ENCODE measurements at places on chromosomes 7 and 10. TPM values are rescaled to one million over a fixed set of nuclear protein-coding genes. Genes with fewer than 3 reads are reported as not detected.

GRCh38 chr10:79353726-79354125, 6.5 kb downstream of the PPIF start:
- DNase-seq, result no peak

DNA sequence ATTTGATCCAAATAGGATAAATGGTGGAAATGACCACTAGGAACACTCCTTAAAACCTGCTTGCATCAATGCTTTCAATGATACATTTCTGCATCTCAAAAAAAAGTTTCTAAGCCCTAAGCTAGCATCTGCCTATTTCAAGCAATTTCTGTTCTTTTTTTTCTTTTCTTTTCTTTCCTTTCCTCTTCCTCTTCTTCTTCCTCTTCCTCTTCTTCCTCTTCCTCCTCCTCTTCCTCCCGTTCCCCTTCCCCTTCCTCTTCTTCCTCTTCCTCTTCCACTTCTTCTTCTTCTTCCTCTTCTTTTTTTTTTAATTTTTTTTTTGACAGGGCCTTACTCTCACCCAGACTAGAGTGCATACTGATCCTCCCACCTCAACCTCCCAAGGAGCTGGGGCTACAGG, 15.4 kb downstream of the RBM20 start:
- no peak for DNase-seq

DNA sequence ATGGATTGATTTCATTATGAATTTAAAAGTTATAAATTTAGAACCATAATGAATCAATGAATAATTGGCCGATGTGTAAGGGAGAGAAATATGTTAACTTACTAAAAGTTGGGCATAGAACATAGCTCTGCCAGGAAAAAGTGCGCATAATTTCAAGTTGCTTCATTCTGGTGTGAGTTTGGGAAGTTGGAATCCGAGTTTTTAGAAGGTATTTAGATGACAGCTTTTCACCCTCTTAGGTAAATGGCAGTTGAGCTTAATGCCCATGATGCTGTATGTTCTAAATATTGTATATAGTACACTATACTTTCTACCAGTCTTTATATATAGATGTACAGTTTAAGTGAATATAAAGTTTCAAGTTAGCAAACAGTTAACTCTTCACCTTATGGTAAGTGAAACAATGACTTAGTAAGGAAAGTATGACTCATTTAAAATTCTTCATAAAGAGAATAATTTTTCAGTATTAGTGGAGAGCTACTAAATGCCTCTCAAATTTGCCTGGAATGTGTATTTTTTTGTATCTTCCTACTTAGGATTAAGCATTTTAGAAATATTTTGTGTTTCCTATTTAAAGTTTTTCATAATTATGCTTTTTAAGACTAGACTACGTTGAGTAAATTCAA, 1.6 kb downstream of the C1GALT1 start:
- no peak for DNase-seq

GRCh38 chr10:122113161-122113944, 124.4 kb downstream of the TACC2 start:
- DNase-seq, result peak; percentile 83

DNA sequence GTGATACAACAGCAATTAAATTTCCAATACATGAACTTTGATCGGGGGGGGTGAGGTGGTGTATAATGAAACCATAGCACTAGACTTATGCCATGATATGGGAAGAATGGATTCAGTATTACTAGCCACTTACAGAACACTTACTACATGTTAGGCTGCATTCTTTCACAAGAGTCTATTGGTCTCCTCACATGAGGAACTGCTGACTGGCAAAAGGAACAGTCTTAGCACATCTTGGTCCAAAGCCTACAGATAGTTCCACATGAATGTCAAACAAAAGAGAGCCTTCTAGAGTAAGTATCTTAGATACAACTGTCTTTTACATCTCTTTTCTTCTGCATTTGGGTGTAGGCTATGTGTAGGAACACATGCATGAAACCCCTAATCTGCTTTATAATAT, 115.9 kb upstream of the DNAJB12 start:
- no peak for DNase-seq

ASB10 gene
- not detected for total RNA-seq

DNA sequence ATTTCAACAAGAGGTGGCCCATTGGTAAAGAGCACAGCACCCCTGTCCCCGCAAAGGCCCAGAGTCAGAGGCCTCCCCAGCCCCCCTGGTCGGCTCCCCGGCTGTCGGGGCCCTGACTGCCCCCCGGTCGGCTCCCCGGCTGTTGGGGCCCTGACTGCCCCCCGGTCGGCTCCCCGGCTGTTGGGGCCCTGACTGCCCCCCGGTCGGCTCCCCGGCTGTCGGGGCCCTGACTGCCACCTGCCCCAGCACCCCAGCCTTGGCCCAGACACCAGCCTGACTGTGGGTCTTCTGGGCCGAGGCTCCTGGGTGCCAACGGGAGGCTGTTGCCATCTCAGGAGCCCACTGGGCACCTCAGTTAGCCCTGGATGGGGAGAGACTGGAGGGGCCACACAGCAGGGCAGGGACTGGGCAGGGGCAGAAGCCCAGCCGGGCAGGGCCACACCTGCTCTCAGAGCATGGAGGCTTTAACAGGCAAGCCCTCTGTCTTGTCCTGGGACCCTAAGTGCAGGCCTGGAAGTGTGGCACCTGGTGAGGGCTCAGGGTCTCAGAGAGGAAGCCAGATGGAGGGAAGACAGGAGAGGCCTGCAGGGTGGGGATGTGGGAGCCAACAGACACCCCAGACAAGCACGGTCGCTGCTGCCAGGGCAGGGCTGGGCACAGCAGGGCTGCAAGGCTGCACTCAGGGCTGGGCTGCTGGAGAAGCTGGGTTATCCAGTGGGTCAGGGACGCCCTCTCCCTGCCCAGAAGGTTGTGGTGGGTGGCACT, 56.5 kb downstream of the JAKMIP3 start:
- DNase-seq, result no peak

TRIM56 gene
- total RNA-seq, result 36.1 TPM

GRCh38 chr10:133022776-133023100, 65.0 kb upstream of the ADGRA1 start:
- no peak for DNase-seq

DNA sequence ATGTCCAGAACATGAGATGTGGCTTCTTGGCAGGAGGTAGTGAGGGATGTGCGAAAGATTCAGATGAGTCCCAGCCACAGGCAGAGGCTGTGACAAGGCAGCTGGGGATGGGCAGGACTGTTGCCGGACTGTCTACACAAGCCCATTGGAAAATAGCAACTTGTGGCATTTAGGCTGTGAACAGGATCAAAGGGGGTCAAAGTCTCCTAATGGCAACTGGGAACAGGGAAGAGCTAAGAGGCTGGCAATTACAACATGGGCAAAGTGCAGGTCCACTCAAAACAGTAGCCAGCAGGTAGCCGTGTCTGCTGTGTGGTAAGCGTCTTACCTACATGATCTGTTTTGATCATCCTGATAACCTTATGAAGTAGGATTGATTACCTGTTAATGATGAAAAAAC, 254.2 kb upstream of the ZNF32 start:
- no peak for DNase-seq

DNA sequence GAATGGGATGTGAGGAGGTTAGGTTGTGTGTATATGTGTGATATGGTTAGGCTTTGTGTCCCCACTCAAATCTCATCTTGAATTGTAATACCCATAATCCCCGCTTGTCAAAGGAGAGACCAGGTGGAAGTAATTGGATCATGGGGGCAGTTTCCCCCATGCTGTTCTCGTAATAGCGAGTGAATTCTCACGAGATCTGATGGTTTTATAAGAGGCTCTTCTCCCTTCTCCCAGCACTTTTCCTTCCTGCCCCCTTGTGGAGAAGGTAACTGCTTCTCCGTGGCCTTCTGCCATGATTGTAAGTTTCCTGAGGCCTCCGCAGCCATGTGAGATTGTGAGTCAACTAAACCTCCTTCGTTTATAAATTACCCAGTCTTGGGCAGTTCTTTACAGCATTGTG, 47.3 kb downstream of the NPVF start:
- DNase-seq, result no peak

- no peak for DNase-seq
These were observed 54.4 kb downstream of the TFPI2 start for GRCh38 chr7:93836116-93836515.

- DNase-seq, result no peak
These were observed 298.7 kb upstream of the LRRTM3 start for GRCh38 chr10:66627156-66627555.

CAMK2B gene
- total RNA-seq, result 16.9 TPM

AKR1C8 gene
- not detected for total RNA-seq

GRCh38 chr7:108026647-108027046, 23.7 kb upstream of the LAMB1 start:
- DNase-seq, result no peak

DNA sequence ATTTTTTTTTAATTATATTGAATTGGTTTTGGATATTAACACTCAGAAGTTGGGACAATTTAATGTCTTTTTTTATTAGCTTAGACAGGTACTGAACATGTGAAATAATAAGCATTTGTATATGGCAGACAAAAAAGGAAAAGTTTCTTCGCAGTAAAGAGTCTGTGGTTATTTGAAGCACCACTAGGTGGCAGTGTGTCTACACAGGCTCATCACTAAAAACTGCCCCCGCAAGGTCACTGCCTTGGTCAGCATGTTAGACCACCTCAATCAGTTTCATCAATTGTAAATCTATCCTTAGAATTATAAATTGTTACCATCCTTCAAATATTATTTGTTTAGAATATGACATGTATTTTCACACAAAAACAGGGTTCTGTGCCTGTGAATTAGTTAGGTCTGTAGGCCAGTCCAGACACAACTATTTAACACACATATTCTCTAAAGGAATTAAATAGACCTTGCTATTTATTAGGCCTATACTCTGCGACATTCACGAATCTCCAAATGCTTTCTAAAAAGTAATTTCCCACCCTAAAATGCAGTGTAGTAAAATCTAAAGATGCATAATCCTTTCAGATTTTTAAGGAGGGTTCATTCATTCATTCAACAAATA, 17.0 kb downstream of the PNLIPRP3 start:
- no peak for DNase-seq

All from prostate gland (tissue), 2 donors.